ENCODE measurements at places on chromosomes 5 and 9.
A peak's percentile ranks its signal among the peaks of the same experiment; 100 is the strongest.

GRCh38 chr9:133035669-133036068 is 4.9 kb downstream of the GTF3C5 start:
- DNase-seq = no peak

GRCh38 chr9:115155037-115155436 is 37.1 kb upstream of the TNC start:
- DNase-seq = no peak

DNA sequence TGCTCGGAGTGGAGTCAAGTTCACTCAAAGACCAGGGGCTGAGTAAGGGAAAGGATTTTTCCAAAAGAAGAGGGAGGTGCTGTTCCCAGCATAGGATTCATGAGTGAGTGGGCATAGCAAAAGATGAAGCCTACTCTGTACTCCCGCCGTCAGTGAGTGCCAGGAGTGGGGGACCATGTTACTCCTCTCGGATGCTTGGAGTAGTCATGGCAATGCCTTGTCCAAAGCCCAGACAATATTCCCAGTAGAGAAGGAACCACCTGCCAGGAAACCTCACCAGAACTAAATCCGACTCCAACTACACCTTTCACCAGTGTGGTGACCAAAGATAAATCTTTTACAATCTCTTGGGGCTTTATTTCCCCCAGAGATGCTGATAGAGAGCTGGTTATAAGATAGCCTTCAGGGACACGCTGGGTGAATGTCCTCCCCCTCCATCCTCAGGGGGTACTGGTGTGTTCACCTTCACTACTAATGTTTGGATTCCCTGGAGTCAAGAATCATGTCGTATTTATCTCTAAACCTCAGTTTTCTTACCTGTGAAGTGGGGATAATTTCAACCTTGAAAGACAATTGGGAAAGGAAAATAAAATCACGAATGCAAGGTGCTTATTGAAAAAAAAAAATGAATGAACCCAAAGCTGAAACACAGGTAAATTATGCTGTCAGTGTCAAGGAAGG is 165.2 kb downstream of the NSG2 start:
- no peak for DNase-seq

DNA sequence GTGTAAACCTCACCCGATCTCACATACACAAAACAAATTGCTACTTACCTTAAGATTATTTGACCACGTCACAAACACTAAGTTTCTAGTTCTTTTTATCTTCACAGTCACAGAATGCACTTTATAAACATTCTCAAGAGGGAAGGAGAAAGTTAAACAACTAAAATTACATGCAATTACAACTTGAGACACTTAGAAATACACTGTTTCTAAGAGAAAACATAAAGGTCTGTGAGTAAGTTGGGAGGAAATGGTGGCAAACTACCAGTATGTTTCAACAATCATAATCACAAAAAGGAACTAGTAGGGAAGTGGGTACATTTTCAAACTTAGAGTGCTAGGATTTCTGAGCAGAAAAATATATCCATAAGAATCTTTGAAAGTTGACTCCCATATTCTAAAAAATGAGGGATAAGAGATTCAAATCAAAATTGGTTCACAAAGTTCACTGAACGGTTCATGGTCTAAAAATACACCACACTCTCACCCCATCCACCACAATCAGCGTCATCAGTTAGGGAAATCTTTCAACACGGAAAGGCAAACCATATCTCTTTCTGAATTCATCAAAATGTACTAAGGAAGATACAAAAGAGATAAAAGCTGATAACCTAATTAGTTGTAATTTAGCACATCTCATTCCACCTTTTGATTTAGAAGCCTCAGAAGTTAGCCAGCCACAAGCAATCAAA is 182.6 kb downstream of the BNC2 start:
- no peak for DNase-seq

DNA sequence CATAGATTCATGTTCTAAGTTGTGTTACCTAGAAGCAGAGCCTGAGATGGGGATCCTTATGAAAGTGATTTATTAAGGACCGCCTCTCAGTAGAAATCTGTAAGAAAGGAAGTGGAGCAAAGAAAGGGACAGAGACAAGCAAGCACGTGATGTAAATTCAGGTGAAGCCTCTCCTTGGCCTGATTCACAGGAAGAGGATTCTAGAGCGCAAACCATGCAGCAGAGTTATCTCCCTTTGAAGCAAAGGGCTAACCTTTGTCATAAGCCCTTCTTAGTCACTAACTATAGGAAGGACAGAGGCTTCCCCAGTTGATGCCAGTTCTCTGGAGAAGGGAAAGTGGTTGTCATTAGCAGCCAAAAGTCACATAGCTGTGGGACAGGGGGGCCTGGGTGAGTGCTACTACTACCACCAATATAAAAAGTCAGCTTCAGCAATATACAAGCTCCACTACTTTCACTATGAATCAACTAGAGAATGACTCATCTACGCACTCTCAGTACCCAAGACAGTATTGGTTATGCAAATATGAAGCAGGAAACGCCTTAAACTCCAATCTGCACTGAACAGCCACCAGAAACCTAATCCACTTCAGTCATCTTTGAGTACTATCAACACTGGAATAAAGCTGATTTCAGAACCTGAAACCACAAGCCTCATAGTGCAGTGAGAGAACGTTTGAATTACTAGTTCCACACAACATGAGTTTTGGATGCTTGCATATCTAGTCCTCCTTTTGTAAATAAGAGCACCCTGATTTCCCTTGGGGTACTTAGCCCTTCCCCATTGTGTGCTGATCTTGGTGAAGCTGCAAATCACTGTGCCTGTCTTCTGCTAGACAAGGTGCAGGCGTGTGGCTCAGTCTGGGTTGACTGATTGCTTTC is 162.7 kb downstream of the ZNF608 start:
- DNase-seq = peak; percentile 79

DNA sequence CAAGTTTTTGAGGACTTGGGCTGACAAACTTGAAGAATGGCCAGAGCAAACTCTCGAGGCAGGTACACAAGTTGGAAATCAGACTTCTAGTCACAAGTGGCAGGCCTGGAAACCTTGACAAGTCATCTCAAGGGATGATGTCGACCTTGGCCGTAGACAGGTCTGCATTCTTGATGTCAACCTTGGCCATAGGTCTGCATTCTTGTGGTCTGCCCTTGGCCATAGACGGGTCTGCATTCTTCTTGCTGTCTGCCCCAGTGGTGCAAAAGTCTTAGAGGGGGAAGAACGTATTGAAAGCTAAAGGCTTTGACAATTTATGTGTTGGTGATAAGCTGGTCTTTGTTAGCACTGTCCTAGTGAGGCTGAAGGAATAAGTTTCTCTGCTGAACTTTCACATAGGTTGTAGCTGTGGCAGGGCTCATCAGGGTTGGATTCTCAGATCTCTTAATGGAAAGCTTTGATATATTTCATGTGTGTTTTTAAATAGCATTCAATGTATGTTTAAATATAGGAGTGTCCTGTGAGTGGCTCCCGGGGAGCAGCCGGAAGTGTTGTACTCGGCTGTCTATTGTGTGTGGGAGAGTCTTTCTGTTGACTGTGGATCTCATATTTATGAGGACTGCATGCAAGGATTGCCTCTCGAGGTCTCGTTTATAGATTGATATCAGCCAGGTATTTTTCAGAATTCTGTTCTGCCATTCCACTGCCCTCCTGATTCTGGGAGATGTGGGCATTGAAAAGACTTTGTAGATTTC is 27.0 kb downstream of the SUB1 start:
- DNase-seq = no peak

DNA sequence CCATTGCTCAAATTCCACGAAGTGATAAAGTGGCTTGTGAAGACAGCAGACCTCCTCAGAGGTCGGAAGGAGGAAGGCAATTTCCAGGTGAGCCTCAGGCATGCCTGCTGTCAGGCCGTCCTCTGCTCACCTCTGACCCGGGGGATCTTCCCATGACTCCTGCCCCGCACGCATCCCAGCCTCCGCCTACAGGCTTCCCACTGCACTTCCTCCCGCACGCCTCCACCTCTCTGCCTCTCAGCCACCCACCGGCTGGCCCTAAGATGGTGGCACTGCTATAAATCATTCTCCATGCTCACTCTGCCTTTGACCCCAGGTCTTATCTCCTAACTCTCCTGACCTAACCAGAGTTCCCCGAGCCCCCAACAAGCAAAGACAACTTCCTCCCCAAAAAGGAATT is 49.4 kb upstream of the DNAH5 start:
- DNase-seq = no peak

DNA sequence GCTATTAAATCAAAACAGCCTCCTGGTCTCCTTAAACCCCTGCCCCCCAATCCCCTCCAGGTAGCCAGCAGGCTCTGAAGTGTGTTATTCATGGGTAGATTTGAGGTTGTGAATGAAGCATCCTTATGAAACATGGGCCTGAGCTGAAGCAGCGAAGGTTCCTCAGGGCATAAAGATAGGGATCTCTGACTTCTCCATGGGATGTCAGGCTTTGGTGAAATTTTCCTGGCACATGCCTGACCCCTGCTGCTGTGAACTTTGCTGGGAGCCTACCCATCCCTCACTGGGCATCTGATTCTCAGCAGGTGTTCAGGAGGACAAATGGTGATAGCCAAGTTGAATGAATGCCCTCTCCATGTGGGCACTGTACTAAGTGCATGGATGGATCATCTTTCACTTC is 250.3 kb downstream of the ASTN2 start:
- DNase-seq = no peak

- no peak for DNase-seq
Observed at GRCh38 chr9:23841304-23841703, 15.3 kb upstream of the ELAVL2 start.

- DNase-seq = no peak
Observed at GRCh38 chr9:86512929-86513328, 158.7 kb upstream of the TUT7 start.

DNA sequence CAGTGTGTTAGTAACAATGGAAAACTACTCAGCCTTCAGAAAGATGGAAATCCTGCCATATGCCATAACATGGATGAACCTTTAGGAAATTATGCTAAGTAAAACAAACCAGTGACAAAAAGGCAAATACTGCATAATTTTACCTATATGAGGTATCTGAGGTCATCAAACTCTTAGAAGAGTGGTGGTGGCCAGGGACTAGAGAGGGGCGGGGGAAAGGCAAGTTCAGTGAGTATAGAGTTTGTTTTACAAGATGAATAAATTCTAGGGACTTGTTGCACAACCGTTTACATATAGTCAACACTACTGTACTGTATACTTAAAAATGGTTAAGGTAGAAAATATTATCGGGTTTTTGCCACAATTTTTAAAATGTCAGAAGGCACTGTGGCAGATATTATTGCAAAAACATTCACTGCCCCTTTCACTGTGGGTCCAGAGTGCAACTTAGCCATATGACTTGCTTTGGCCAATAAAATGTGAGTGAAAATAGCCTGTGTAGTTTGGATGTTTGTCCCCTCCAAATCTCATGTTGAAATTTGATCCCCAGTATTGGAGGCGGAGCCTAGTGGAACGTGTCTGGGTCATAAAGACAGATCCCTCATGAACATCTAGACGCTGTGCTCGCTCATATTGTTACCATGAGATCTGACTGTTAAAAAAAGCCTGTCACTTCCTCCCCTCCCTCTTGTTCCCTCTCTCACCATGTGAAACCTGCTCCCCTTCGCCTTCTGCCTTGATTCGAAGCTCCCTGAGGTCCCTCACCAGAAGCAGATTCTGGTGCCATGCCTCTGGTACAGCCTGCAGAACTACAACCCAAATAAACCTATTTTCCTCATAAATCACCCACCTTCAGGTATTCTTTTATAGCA is 9.5 kb downstream of the ZNF367 start:
- DNase-seq = no peak

DNA sequence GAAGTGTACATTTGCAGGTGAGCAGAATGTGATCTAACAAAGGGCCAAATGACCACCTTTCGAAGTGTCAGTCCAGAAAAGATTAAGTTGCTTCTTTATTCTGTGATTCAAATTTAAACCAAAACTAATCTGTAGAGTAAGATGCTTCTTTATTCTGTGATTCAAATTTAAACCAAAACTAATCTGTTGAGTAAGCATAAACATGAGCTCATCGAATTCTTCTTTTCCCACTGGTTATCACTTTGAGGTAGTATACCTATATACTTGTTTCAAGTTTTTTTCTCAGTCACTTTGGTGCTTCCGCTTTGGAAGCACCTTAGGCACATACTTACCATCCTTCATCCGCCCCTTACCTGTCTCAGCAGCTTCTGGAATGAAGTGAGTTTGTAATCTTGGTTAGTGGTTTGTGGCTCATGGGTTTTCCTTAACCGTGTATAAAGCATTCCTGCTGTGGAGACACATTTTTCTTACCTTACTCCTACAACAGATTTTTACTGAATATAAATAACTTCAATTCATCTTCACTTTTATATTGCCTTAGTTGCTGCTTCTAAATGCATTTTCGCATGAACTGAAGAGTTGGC is 40.7 kb upstream of the CTXN3 start:
- DNase-seq = no peak

GRCh38 chr5:138275379-138275782 is 960 bp upstream of the GFRA3 start:
- no peak for DNase-seq

GRCh38 chr5:146945617-146946084 is 67.1 kb upstream of the PPP2R2B start:
- no peak for DNase-seq

GRCh38 chr5:81717860-81718259 is 33.0 kb downstream of the SSBP2 start:
- DNase-seq = no peak

DNA sequence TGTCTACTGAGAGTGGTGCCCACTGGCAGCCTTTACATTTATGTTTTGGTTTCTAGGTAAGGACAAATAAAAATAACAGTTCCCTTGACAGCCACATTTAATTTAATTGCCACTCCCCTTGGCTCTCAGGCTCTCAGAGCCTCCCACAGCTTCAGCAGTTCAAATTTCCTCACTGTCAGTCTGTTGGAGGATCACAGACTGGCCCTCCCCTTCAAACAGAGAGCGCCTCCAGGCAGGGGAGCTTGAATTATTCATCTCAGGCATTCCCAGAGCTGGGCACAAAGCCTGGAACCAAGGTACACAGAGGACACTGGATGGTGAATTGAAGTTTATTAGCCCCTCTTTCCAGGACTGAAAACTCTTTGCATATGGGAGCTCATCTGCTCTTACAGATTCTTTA is 407.7 kb downstream of the SPOCK1 start:
- no peak for DNase-seq

Data from non-pigmented ciliary epithelial cell (primary cell).